ENCODE measurements at places on chromosomes 4 and X.

DNA sequence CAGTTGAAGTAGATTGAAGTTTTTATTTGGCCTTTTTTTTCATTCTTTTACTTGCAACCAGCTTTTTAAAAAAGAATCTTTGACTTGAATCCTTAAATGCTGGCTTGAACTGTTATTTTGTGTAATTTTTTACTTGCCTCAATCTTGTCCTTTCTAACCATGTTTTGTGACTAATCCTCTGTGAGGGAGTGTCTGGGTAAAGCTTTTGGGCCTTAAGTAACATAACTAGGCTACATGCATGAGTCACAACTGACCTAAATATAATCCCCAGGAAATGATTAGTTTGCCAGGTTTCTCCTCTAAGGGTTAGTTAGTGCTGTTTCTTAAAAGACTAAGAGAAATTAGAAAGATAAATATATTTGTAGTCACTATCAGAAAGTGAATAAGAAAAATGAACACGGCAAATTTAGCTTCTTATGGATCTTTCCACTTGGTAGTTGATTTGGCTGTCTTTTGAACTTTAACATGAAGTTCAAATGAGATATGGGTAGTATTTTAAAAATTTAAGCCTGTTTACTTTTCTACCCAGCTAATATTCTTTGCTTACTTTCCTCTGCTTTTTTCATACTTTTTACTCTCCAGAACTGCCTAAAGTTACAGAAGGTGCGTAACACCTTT is 13.0 kb downstream of the EXOC1 start:
- no peak for DNase-seq

DNA sequence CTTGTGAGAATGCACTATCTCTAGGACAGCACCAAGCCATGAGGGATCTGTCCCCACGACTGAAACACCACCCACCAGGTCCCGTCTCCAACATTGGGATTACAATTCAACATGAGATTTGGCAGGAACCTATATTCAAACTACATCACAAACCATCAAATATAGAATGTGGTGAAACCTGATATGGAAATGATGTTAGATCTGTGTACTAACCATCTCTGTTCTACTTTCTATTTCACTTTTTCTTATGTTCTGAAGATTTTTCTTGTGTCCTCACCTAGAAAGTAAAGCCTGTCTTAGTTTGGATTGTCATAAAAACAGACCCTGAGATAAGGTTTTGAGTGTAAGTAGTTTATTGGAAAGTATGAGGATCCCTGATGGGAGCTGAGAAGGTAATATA is 37.8 kb upstream of the TACR3 start:
- DNase-seq = no peak

- no peak for DNase-seq
Observed at GRCh38 chrX:10083809-10084208, 73.0 kb upstream of the CLCN4 start.

DNA sequence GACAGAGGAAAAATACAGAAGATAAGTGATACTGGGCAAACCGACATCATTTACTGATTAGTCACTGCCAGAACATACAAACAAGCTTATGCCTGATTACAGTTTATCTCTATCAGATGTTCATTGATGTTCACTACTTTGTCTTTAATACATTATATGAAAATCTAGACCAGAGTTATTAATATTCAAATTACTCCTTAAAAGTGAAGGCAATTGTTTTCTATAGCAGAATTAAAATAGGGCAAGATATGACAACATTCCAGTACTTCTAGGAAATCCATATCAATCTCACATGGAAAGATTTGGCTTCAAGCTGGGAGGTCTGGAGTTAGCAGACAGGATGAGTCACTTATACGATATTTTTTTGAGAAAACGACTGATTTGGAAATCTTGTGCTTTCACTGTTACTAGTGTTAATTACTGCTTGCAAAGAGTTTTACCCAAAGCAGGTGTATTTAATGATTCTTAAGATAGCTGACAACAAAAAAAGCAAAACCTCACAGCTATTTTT is 31.8 kb downstream of the HPGD start:
- DNase-seq = no peak

GRCh38 chr4:98470831-98471230 is 187.6 kb downstream of the TSPAN5 start:
- DNase-seq = no peak

GRCh38 chr4:165720411-165721082 is 152.5 kb upstream of the TLL1 start:
- DNase-seq = no peak

GRCh38 chrX:25442499-25442898 is 426.7 kb upstream of the ARX start:
- no peak for DNase-seq

GRCh38 chrX:78452356-78452755 is 124.9 kb upstream of the CYSLTR1 start:
- no peak for DNase-seq

GRCh38 chr4:7328913-7329638 is 105.7 kb downstream of the PSAPL1 start:
- DNase-seq = no peak

DNA sequence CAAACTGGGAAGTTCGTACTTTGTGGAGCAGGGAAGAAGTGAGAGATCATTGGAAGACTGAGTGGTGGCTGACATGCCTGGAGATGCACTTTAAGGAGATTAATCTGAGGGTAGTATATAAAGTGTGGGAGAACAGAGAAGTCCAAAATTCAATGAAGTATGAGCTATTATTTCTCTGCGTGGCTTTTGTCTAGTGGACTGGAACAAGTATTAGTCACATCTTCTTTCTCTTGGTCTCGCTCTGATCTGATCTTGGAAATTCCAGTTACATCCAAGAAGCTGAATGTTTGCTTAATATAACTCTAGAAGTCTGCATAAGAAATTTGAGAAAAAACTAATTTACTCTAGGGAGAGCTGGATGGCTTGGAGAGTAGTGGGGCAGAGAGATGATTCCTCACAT is 64.8 kb upstream of the NR0B1 start:
- DNase-seq = no peak

- DNase-seq = no peak
Observed at GRCh38 chrX:119410027-119410819, 11.1 kb downstream of the SLC25A43 start.

DNA sequence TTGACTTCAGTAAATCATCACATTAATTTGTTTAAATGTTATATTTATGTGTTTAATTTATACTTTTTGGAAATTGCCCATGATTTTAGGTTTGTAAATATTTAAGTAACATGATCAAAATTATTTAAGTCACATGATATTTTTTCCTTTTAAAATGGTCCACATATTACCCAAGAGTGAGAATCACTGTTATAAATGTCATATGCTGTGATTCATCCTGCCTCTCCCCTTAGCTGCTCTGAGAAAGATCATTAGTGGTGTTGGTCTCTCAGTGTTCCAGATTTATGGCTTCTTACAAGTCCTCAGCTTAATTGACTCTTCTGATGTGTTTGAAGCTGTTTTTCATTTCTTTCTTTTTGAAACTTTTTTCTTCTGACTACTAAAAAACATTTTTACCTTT is 70.1 kb downstream of the SPANXN4 start:
- DNase-seq = no peak

- no peak for DNase-seq
Observed at GRCh38 chrX:19659929-19660328, 144.6 kb upstream of the MAP3K15 start.

DNA sequence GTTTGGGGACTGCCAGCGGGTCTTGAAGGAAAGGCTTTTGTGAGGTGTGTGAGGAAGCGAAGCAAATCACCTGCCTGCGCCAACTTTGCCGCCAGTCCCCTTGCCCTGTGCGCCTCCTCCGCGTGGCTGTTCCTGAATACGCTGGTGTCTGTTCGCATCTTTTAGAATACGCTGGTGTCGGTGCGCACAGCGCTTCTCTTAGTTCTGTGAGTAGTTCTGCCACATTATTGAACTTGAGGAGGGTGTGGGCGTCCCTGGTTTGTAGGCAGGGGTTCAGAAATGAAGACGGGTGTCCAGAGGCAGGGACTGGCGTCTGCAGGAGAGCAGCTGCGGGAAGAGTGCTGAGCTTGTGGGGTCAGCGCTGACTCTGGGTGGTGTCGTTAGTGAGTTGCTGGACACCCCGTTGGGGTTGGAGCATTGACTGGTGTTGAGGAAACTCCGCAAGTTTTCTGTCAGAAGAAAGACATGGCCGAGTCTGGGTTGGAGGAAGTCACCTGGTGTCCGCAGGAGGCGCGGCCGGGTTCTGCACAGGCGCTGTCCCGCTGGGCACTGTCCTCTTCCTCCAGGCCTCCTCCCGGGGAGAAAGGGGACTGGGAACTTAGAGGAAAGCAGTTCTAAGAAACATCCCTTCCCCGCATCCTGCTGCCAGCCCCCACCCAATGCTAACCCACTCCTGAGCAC is 930 bp downstream of the ZNF718 start:
- DNase-seq = no peak

- DNase-seq = no peak
Observed at GRCh38 chr4:121796283-121796682, 4.8 kb upstream of the EXOSC9 start.

DNA sequence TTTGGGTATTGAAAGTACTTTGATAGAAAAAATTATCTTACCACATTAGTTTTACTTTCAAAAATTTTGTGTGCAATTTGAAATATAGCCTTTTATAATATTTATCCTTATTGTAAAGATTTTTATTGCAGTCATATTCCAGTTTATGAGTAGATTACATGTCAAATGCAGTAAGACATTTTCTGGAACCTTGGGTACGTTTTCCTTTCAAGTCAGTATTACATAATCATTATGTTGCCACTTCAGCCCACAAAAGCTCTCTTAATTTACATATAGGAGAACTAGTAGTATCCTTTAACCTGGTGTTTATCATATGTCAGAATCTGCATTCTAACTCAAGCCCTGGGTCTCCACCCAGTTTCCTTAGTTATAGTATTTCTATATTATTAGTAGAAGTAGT is 98.5 kb downstream of the CENPC start:
- no peak for DNase-seq

- DNase-seq = no peak
Observed at GRCh38 chr4:7427831-7428260, 6.9 kb downstream of the PSAPL1 start.

GRCh38 chr4:100417565-100417964 is 100.3 kb downstream of the EMCN start:
- no peak for DNase-seq

DNA sequence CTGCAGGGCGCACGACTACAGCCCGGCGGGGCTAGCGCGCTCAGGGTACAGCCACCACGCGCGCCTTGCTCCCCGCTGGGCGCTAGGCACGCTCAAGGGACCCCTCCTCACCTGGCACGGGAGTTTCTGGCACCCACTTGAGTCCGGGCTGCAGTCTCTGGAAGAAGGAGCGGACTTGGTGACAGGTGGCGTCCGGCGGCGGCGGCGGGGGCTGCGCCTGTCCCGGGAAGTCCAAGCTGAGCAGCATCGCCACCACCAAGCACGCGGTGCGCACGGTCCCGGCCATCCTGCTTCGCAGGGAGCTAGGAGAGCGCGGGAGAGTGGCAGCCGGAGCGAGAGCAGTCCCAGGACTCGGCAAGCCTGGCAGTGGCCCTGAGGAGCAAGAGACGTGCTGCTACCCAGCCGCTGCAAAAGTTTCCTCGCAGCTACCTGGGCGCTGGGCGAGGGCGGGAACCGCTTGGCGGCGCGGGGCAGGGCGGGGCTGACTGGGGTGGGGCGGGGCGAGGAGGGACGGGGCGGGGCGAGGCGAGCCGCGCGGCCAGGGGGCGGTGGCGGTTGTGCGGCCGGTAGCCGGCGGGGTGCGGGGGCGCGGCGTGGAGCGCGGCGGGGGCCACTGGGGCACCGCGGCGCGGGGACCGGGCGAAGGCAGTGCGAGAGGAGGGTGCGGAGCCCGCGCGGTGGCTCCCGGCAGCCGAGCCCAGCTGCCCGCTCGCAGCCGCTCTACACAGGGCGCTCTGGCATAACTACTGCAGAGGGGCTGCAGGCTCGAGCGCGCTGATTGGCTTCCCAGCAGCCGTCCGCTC is at the start of gene GPC3:
Gene GPC3, minus strand, starts transcription at position 431 of the 803 bp plus-strand sequence.
- DNase-seq = no peak

- no peak for DNase-seq
Observed at GRCh38 chr4:17230727-17231126, 281.2 kb downstream of the QDPR start.

DNA sequence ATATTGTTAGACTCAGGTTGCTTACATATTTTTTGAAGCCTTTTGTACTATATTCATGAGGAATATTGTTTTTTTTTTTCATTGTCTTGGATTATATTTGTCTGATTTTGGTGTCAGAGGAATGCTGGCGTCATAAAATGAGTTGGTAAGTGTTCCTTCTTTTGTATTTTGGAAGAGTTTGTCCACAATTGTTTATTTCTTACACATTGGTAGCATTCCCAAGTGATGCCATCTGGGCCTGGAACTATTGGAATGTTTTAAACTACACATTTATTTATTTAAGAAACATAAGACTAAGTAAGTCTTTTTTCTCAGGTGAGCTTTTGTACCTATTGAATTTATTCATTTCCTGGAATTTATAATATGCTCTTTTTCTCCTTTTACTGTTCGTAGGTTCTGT is 107.6 kb downstream of the LARP1B start:
- DNase-seq = no peak

- no peak for DNase-seq
Observed at GRCh38 chrX:3501833-3502535, 155.5 kb upstream of the MXRA5 start.

GRCh38 chr4:140198942-140199341 is 45.0 kb upstream of the MAML3 start:
- DNase-seq = no peak

GRCh38 chr4:57102050-57102624 is 8.0 kb downstream of the IGFBP7 start:
- no peak for DNase-seq

GRCh38 chr4:181692965-181693364 is 550.2 kb upstream of the TENM3 start:
- DNase-seq = no peak

- no peak for DNase-seq
Observed at GRCh38 chr4:143148521-143148920, 36.2 kb upstream of the USP38 start.

DNA sequence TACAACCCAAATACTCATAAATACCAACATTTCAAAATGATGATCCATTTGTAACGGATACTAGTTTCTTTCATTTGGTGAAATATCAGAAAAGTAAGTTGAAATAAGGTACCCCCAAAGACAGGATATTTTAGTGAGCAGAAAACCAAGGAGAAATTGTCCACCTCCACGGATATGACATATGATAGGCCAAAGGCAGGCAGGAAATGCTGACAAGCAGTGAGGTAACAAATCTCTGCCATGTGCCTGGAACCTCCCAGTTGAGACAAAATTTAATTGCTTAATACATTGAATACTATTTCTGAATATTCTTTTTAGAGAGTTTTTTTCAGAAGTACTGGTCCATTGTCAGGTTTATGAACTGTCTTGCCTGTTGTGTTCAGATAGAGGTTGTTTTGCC is 118.8 kb downstream of the GATB start:
- DNase-seq = no peak

DNA sequence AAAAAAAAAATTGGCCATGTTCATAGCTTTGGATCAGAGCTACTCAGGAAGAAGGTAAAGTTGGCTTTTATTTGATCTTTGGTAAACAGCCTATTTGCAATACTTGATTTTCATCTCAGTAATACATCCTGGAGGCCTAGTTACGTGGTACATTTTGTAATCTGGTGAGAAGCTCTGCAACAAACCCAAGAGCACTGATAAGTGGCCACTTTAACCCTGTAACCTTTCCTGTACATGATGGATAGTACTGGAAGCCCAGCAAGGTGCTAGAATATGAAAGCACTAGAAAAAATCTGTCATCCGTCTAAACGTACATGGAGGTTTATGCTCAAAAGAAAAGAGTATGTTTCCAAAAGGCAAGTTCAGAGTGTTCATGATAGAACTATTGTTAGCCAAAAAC is 88.3 kb upstream of the BMP2K start:
- no peak for DNase-seq

- DNase-seq = no peak
Observed at GRCh38 chrX:78923198-78924015, 21.8 kb upstream of the P2RY10 start.

- no peak for DNase-seq
Observed at GRCh38 chrX:123971982-123972381, 10.5 kb downstream of the STAG2 start.

All from activated CD8-positive, alpha-beta memory T cell treated with anti-CD3 and anti-CD28 coated beads for 4 hours (primary cell).